T-helper 2 cell treated with Interferon-gamma antibody and Interleukin-4, amounts not matched to agents 100 ng/mL and 5 ng/mL, for 36 hours (primary cell): ENCODE measurements at places on chromosomes 3 and 15. TPM values are rescaled to one million over a fixed set of nuclear protein-coding genes. Genes with fewer than 3 reads are reported as not detected.

CHCHD6 gene
- total RNA-seq, result 5.4 and 7.0 TPM in 2 replicates

ZMYND10 gene
- total RNA-seq, result 3.6 and 4.6 TPM in 2 replicates

SAMD7 gene
- not detected in 2 replicates for total RNA-seq

CFAP20DC gene
- total RNA-seq, result 1.3 and 1.7 TPM in 2 replicates

IL17RE gene
- total RNA-seq, result 0.36 and 0.70 TPM in 2 replicates

IL5RA gene
- not detected in 2 replicates for total RNA-seq

EFHB gene
- 0.43 TPM in 1 of 2 replicates, not detected in the other for total RNA-seq

PYGO1 gene
- total RNA-seq, result not detected in 2 replicates

IL20RB gene
- 1.2 and 3.2 TPM in 2 replicates for total RNA-seq

TSPAN3 gene
- total RNA-seq, result 16.3 and 18.1 TPM in 2 replicates

STXBP5L gene
- not detected in 2 replicates for total RNA-seq

CHL1 gene
- not detected in 2 replicates for total RNA-seq

CEMIP gene
- 0.91 TPM in 2 replicates for total RNA-seq

CAMKV gene
- not detected in 2 replicates for total RNA-seq

GFM1 gene
- 47.2 and 50.6 TPM in 2 replicates for total RNA-seq

CPLX3 gene
- total RNA-seq, result 0.25 TPM in 2 replicates

CHRNA7 gene
- not detected in 2 replicates for total RNA-seq

OR5K2 gene
- not detected in 2 replicates for total RNA-seq

NIPA2 gene
- 48.0 and 48.7 TPM in 2 replicates for total RNA-seq

MLF1 gene
- total RNA-seq, result 0.25 and 0.50 TPM in 2 replicates

UBL7 gene
- 48.4 and 60.4 TPM in 2 replicates for total RNA-seq

ROPN1 gene
- not detected in 2 replicates for total RNA-seq

HES1 gene
- 2.8 TPM in 2 replicates for total RNA-seq

NEK4 gene
- 27.9 and 29.9 TPM in 2 replicates for total RNA-seq

NUSAP1 gene
- total RNA-seq, result 226 TPM in 2 replicates
